Activated CD8-positive, alpha-beta memory T cell treated with anti-CD3 and anti-CD28 coated beads, Interleukin-2, amount 10 ng/mL, durations not matched to agents 7 days and 5 days (primary cell): ENCODE measurements at places on chromosomes 2 and 18.

DNA sequence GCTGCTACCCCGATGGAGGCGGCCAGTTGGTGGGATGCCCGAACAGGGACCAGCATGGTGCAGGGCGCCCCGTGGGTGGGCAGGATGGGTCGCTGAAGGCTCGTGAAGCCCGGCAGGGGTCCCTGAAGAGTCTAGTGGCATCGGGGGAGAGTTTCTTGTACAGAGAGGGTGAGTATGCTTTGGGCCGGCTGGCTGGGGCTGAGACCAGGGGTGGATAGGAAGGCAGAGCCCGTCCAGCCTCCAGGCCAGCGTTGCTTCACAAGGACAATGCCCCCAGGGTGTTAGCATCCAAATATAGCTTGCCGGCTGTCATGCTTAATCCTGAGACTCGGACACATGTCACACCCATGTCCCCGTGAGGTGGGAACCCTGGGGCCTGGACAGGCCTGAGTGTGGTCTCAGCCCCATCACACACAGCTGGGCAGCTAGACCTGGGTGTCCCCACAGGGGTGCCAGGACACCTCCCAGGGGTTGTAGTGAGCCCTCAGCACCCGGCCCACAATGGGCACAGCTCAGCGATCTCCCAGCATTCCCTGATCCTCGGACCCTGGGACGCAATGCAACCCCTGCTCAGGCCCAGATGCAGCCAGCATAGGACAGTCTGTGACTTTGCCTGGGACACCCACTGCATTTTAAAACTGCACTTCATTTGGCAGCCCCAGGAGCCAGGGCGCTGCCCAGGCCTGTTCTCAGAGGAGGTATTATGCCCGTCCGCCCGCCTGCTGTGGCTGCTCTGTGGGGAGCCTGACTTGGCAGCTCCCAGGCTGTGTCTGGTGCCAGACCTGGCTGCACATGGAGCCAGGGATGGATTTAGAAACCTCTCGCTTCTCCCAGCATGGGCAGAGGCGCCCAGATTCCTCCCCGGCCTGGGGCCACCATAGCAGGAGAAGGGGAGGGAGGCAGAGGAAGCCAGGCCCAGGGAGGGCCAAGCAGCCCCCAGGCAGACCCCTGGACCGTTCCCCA is 36.4 kb downstream of the RAMP1 start:
- DNase-seq: no peak

- DNase-seq: no peak
Observed at GRCh38 chr2:27070653-27071276, 689 bp downstream of the OST4 start.

- no peak for DNase-seq
Observed at GRCh38 chr18:47605093-47605492, 325.4 kb downstream of the SMAD2 start.

DNA sequence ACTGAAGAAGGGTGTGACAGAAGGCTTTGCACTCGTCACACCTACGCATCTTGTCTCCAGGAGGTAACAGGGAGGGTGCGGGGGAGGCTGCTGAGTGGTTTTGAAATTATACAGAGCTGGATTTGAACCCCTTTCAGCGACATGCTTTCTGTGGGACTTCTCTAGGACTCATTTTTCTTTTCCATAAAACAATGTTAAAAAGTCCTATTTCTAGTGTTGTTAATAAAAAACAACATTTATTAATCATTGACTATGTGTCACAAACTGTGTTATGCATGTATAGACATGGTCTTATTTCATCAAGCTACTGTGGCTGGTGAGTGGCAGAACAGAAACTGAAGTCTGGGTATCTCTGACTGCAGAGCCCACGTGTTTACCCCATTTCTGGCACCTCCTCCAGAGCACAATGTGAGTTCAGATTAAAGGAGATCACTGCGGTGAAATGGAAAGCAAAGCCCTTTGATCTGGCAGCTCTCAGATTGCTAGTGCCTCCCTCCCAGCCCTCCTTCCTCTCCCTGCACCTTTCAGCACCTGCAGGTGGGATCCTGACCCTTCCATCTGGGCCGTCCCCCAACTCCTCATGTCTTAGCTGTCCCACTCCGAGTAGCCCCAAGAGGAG is 315.5 kb upstream of the MYT1L start:
- no peak for DNase-seq

DNA sequence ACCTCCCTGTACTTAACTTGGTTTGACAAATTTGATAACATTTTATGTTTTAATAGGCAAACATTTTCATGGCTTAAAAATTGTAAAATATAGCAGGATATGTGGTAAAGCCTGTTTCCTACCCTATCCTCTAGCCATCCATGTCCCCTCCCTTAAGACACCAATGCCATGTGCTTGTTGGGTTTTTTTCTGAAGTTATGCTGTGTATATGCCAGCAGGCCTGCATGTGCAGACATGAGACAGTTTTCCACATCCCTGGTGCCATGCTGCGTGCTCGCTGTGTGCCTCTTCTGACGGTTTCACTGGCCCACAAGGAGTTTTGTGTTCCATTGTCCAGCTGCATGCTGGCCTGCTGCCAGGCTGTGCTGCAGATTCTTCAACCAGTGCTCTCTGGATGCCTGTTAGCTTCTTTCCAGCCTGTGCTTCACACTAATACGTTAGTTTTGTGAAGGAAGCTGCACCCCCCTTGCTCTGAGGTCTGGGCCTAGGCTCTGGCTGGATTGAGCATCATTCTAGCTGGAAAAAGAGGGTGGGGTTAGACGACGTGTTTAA is 16.9 kb downstream of the INPP4A start:
- peak; percentile 39 for DNase-seq
